ENCODE measurements at places on chromosomes 2 and 18.
A peak's percentile ranks its signal among the peaks of the same experiment; 100 is the strongest.

DNA sequence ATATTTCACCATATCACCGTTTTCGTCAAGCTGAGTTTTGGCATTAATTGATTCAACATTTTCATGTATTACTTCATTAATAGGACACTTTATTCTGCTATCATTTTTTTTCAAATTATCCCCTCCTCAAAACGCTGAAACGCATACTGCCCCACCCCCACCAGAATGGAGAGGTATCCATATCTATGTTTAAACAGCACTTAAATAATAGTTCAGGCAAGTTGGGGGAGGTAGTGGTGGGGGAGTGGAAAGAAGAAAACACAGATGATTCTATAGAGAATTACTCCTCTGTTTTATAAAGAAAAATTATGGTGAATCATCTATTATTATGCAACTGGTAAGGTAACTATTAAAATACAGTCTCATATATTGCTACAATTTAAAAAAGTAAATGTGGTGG, 314.4 kb upstream of the ZEB2 start:
- DNase-seq = no peak

- DNase-seq = no peak
These were observed 169.6 kb downstream of the KCNS3 start for GRCh38 chr2:18047896-18048657.

- no peak for DNase-seq
These were observed 92.1 kb upstream of the EFEMP1 start for GRCh38 chr2:56015711-56016115.

DNA sequence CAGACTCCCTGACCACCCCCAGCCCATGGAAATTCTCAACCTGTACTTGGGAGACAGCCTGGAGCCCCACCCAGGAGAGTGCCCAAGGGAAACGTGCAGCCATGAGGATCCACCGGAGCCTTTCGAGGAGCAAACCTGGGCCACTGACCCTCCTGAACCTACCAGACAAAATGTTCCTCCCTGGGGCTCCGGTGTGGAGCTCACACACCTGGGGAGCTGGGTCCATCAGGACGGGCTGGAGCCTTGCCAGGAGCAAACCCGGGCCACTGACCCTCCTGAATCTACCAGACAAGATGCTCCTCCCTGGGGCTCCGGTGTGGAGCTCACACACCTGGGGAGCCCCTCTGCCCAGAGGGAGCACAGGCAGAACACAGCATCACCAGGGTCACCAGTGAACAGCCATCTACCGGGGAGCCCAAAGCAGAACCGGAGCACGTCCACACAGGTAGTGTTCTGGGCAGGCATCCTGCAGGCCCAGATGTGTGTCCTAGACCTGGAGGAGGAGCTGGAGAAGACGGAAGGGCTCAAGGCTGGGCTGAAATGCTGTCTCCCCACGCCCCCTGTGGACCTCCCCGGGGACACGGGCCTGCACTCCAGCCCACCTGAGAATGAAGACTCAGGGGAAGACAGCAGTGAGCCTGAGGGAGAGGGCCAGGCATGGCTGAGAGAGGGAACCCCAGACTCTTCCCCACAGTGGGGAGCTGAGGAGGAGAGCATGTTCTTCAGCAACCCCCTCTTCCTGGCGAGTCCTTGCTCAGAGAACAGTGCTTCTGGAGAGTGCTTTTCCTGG, 8.9 kb downstream of the PSD4 start:
- DNase-seq = no peak

GRCh38 chr2:16773080-16773713, 107.6 kb upstream of the CYRIA start:
- DNase-seq = peak; percentile 41

- no peak for DNase-seq
These were observed 280.4 kb downstream of the TDRD15 start for GRCh38 chr2:21404137-21404536.

GRCh38 chr2:27307545-27308358, 493 bp downstream of the UCN start:
- DNase-seq = no peak

- no peak for DNase-seq
These were observed 338.3 kb upstream of the ZEB2 start for GRCh38 chr2:144858211-144858610.

GRCh38 chr2:106581328-106581727, 94.2 kb downstream of the CD8B2 start:
- no peak for DNase-seq

DNA sequence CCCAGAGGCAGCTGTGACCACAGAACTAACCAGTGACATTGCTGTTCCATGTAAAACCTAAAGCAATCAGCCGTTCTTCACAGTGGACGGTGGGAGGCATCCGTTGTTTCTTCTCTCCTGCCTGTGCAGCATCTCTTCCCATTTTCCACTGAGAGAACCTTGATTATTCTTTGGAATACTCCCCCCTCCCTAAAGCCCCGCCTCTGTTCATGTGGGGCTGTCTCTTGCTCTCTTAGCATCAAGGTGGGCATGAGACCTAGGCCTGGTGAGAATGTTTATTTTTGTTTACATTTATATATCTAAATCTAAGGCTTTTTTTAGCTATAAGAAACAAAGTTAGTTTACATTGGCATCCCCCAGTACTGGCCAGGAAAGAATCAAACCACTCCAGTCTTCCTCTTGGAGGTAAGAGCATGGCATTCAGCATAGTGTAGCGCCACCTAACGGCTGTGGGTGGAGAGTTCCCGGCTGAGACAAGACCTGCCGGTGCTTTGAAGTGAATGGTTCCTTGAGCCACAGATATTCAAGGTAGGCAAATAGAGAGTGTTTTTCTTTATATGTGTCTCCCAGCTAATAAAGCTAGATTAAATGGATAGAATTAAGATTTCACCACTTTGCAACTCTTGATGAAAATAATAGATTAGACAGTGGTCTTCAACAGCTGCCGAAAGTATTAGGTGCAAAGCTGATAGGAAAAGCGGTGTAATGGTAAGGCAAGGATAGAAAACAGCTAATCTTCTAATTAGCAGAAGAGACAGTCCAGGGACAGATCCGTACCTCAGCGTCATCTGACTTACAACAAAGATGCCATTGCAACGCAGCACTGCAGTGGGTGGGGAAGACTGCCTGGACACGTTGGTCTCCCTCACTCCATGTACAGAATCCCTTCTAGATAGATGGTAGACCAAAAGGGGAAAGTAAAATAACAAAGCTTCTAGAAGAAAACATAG, 219.6 kb upstream of the RAB12 start:
- peak; percentile 17 for DNase-seq

DNA sequence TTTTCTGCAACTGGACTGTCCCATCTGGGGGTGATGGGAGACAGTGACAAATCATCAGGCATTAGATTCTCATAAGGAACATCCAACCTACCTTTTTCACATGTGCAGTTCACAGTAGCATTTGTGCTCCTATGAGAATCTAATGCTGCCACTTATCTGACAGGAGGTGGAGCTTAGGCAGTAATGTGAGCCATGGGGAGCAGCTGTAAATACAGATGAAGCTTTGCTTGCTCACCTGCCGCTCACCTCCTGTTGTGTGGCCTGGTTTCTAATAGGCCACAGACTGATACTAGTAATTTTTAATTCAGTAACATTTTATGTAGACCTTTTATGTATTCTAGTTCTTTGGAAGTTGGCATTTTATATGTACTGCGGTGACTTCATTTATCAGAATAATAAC, 180.1 kb upstream of the SPOPL start:
- no peak for DNase-seq

GRCh38 chr2:190478572-190479195, 55.8 kb downstream of the NEMP2 start:
- no peak for DNase-seq

Data from germinal center (tissue), 1 donor.